Effector memory CD4-positive, alpha-beta T cell (primary cell): ENCODE measurements at places on chromosomes 4 and X.

DNA sequence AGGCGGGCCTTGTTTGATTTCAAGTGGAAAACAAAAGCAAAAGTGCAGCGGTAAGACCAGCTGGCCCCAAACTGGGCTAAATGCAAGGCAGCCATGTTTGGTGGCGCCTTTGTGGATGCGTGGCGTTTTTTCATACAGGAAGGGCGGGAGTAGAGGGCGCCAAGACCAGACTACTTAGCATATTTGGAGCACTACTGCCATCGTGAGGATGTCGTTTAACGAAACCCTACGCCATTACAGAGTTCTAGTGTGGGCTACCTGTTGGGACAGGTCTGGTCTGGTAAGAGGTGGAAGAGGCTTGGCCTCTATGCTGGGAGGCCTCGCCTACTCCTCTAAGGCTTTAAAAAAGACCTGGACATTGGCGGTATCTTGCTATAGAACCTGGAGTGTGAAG lies 230.7 kb upstream of the STK26 start:
- no peak for DNase-seq

- no peak for DNase-seq
These were observed 64.7 kb downstream of the DHX15 start for GRCh38 chr4:24519649-24520048.

DNA sequence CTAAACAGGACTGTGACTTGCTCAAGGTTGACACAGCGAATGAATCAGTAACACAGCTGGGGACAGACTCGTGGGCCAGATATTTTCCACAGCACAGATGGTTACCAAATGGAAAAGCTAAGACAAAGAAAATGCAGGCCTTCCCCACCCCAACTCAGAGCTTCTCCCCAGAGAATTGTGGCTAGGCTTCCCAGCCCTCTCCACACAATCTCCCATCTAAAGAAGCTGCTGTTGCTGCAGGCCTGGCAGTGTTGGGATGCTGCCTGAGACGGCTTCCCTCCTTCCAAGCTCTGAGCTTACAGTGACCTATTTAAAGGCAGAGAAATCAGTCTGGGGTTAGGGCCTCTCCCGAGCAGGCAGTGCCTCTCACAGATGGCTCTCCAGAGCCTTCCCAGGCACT lies 46.5 kb upstream of the PGRMC1 start:
- no peak for DNase-seq

GRCh38 chrX:30680618-30681017 lies 27.4 kb downstream of the GK start:
- no peak for DNase-seq

- DNase-seq = no peak
These were observed 52.8 kb downstream of the LRBA start for GRCh38 chr4:150962245-150962644.
